ENCODE measurements at places on chromosomes 1 and 21. TPM values are rescaled to one million over a fixed set of nuclear protein-coding genes. Genes with fewer than 3 reads are reported as not detected.

IL12RB2 gene
- polyA plus RNA-seq = not detected

CD1B gene
- polyA plus RNA-seq = not detected

SELL gene
- polyA plus RNA-seq = not detected

KIAA0040 gene
- polyA plus RNA-seq = 0.08 TPM

KCNK1 gene
- polyA plus RNA-seq = 4.2 TPM

PGBD5 gene
- polyA plus RNA-seq = 0.23 TPM

ENSA gene
- polyA plus RNA-seq = 51.1 TPM

ITGB2 gene
- polyA plus RNA-seq = 2.2 TPM

C1orf53 gene
- polyA plus RNA-seq = 39.8 TPM

UTP25 gene
- polyA plus RNA-seq = 9.5 TPM

SPATA1 gene
- polyA plus RNA-seq = 0.68 TPM

PLA2G2C gene
- not detected for polyA plus RNA-seq

- no peak for DNase-seq
- no peak overlapping the region for H3K27ac ChIP-seq
- peaks cover 4% of the 10 kb centered on the region for H3K4me1 ChIP-seq
- no peaks in the 10 kb centered on the region for H3K27me3 ChIP-seq
- H3K36me3 ChIP-seq = no peaks in the 10 kb centered on the region
- H3K4me3 ChIP-seq = no peak overlapping the region
Measured at GRCh38 chr1:43451701-43452532, 1.8 kb downstream of the HYI start.

GRCh38 chr1:206049293-206049692, 3.7 kb upstream of the RHEX start:
- H3K36me3 ChIP-seq = no peaks in the 10 kb centered on the region
- H3K27me3 ChIP-seq = peaks cover 27% of the 10 kb centered on the region
- no peak overlapping the region for H3K27ac ChIP-seq
- no peak for DNase-seq
- no peaks in the 10 kb centered on the region for H3K4me1 ChIP-seq

GRCh38 chr1:236351875-236352573, 42.1 kb upstream of the EDARADD start:
- no peaks in the 10 kb centered on the region for H3K36me3 ChIP-seq
- no peak overlapping the region for H3K4me3 ChIP-seq
- no peaks in the 10 kb centered on the region for H3K4me1 ChIP-seq
- H3K27ac ChIP-seq = no peak overlapping the region
- no peaks in the 10 kb centered on the region for H3K27me3 ChIP-seq

- no peak overlapping the region for H3K4me3 ChIP-seq
- no peaks in the 10 kb centered on the region for H3K36me3 ChIP-seq
- peaks cover 73% of the 10 kb centered on the region for H3K4me1 ChIP-seq
- peak overlapping the region; percentile 85 for H3K27ac ChIP-seq
Measured at GRCh38 chr21:28636752-28637691, 355.7 kb downstream of the LTN1 start.

- H3K4me1 ChIP-seq = peaks cover 34% of the 10 kb centered on the region
- no peaks in the 10 kb centered on the region for H3K27me3 ChIP-seq
- H3K36me3 ChIP-seq = peaks cover 3% of the 10 kb centered on the region
- H3K27ac ChIP-seq = peak overlapping the region; percentile 86
Measured at GRCh38 chr21:44962403-44962966, 22.7 kb downstream of the SLX9 start.

- H3K36me3 ChIP-seq = no peaks in the 10 kb centered on the region
- H3K27me3 ChIP-seq = peaks cover 10% of the 10 kb centered on the region
- H3K27ac ChIP-seq = no peak overlapping the region
- no peak for DNase-seq
- H3K4me3 ChIP-seq = no peak overlapping the region
Measured at GRCh38 chr1:226541231-226541630, 7.3 kb upstream of the STUM start.

DNA sequence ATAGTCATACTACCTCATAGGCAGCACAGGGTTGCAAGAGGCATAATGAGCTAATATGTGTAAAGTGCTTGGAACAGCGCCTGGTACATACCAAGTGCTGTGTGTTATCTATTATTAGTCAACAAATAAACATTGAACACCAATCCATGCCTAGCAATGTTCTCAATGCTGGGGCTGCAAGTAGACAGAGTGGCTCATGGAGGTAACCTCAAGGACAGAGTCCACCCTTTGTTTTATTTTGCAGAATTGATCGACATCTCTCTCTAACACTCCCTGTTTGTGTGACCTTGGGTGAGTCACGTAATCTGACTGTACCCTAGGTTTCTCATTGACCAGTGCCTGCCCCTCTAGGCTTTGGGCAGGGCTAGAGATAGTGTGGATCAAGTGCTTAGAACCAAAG, 164.0 kb upstream of the KLHDC7A start:
- no peaks in the 10 kb centered on the region for H3K4me1 ChIP-seq
- DNase-seq = no peak
- no peaks in the 10 kb centered on the region for H3K27me3 ChIP-seq
- no peak overlapping the region for H3K4me3 ChIP-seq

GRCh38 chr21:38228115-38228514, 28.7 kb upstream of the KCNJ15 start:
- H3K36me3 ChIP-seq = no peaks in the 10 kb centered on the region
- no peaks in the 10 kb centered on the region for H3K27me3 ChIP-seq
- no peak overlapping the region for H3K27ac ChIP-seq
- no peaks in the 10 kb centered on the region for H3K4me1 ChIP-seq

- DNase-seq = peak; percentile 23
- H3K4me3 ChIP-seq = no peak overlapping the region
- H3K36me3 ChIP-seq = no peaks in the 10 kb centered on the region
Measured at GRCh38 chr1:156877433-156878170, 15.9 kb upstream of the PEAR1 start.

GRCh38 chr1:206663832-206664652, 20.7 kb upstream of the MAPKAPK2 start:
- H3K36me3 ChIP-seq = no peaks in the 10 kb centered on the region
- H3K4me3 ChIP-seq = peak overlapping the region; percentile 40
- peak; percentile 66 for DNase-seq
- no peaks in the 10 kb centered on the region for H3K27me3 ChIP-seq
- H3K27ac ChIP-seq = no peak overlapping the region
- no peaks in the 10 kb centered on the region for H3K4me1 ChIP-seq

GRCh38 chr1:16442265-16442664, 1.7 kb downstream of the NECAP2 start:
- H3K4me3 ChIP-seq = peak overlapping the region; percentile 100
- H3K27ac ChIP-seq = no peak overlapping the region
- H3K36me3 ChIP-seq = peaks cover 11% of the 10 kb centered on the region
- no peaks in the 10 kb centered on the region for H3K4me1 ChIP-seq

GRCh38 chr21:27024971-27025370, 58.1 kb upstream of the ADAMTS5 start:
- no peaks in the 10 kb centered on the region for H3K27me3 ChIP-seq
- no peaks in the 10 kb centered on the region for H3K36me3 ChIP-seq
- H3K4me1 ChIP-seq = peaks cover 51% of the 10 kb centered on the region
- peak; percentile 33 for DNase-seq

GRCh38 chr21:31688603-31689368, 29.3 kb downstream of the SOD1 start:
- no peak overlapping the region for H3K27ac ChIP-seq
- H3K27me3 ChIP-seq = no peaks in the 10 kb centered on the region
- peaks cover 79% of the 10 kb centered on the region for H3K36me3 ChIP-seq
- no peak overlapping the region for H3K4me3 ChIP-seq

GRCh38 chr21:45818904-45819285, 162.7 kb upstream of the COL6A1 start:
- H3K4me3 ChIP-seq = no peak overlapping the region
- no peaks in the 10 kb centered on the region for H3K36me3 ChIP-seq
- peaks cover 15% of the 10 kb centered on the region for H3K4me1 ChIP-seq
- DNase-seq = peak; percentile 84

DNA sequence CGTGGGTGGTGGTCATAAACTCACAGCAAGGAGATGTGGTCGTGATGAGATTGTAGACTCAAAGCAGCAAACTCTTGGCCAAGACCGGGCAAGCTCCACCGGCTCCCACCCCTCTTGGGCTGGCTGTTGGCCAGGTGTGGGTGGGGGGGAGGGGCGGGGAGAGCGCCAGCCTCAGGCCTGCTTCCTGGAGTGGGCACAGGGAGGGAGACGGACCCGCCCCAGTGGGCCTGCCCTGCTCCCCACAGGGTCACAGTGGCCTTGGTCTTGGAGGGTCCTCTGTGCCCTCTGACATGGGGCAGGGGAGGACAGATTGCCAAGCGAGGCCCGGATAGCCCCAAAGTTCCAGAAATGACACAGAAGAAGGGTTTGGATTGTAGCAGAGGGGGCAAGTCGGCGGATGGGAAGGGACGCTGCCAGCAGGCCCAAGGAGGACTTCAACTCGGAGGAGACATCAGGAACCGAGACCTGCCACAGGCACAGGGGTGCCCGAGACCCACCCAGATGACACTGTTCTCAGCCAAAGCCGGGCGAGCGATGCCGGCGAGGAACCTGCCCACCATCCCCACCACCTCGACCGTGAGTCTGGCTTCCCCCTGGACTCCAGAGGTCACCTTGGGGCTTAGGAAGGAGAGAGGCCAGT, 85.4 kb upstream of the ACTRT2 start:
- no peak overlapping the region for H3K4me3 ChIP-seq
- H3K27me3 ChIP-seq = no peaks in the 10 kb centered on the region
- no peaks in the 10 kb centered on the region for H3K36me3 ChIP-seq
- no peak for DNase-seq
- H3K27ac ChIP-seq = no peak overlapping the region
- H3K4me1 ChIP-seq = no peaks in the 10 kb centered on the region

- H3K27ac ChIP-seq = no peak overlapping the region
- H3K36me3 ChIP-seq = no peaks in the 10 kb centered on the region
- no peaks in the 10 kb centered on the region for H3K4me1 ChIP-seq
Measured at GRCh38 chr1:107912656-107913055, 52.3 kb downstream of the VAV3 start.

DNA sequence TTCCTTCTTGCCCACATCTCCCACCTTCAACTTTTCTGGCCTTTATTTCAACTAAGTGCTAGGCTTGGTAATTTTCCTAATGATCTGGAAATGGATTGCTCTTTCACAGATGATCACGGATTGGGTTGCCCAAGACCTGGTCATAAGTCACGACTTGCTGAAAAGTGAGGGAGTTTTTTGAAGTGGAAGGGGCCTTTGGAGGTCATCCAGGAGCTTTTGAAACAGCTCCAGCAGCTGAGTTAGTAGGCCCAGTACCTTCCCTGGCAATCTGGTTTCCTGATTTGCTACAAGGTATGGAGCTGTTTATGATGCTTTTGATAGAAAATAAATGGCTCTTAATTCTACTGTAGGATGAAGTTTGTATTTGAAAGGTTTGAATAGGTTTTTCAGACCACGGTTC, 20.4 kb downstream of the GREM2 start:
- peaks cover 38% of the 10 kb centered on the region for H3K36me3 ChIP-seq
- H3K27ac ChIP-seq = no peak overlapping the region
- H3K4me3 ChIP-seq = no peak overlapping the region
- H3K27me3 ChIP-seq = no peaks in the 10 kb centered on the region
- peaks cover 11% of the 10 kb centered on the region for H3K4me1 ChIP-seq

GRCh38 chr1:45304311-45305081, 22.2 kb upstream of the HPDL start:
- peak overlapping the region; percentile 84 for H3K27ac ChIP-seq
- H3K4me1 ChIP-seq = peaks cover 21% of the 10 kb centered on the region
- H3K4me3 ChIP-seq = peak overlapping the region; percentile 79
- no peaks in the 10 kb centered on the region for H3K27me3 ChIP-seq
- H3K36me3 ChIP-seq = no peaks in the 10 kb centered on the region

DNA sequence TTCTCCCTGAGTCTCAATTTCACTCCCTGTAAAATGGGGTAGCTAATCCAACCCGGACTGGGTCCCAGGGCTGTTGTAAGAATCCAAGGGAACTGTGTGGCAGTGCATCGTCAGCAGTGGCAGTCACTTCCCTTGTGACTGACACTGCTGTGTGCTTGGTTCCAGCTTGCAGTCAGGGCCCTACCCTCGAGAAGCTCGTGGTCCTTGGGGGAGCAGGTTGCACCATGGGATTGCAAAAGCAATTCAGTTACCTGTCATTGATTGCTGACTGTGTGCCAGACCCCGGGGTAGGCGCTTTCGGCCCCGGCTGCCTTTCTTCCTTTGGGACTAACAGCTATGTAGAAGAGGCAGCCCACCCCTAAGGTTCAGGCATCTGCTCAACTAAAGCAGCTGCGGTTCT, 2.9 kb downstream of the PTPRF start:
- no peak overlapping the region for H3K4me3 ChIP-seq
- no peaks in the 10 kb centered on the region for H3K27me3 ChIP-seq
- H3K4me1 ChIP-seq = peaks cover 4% of the 10 kb centered on the region
- no peaks in the 10 kb centered on the region for H3K36me3 ChIP-seq
- no peak for DNase-seq

DNA sequence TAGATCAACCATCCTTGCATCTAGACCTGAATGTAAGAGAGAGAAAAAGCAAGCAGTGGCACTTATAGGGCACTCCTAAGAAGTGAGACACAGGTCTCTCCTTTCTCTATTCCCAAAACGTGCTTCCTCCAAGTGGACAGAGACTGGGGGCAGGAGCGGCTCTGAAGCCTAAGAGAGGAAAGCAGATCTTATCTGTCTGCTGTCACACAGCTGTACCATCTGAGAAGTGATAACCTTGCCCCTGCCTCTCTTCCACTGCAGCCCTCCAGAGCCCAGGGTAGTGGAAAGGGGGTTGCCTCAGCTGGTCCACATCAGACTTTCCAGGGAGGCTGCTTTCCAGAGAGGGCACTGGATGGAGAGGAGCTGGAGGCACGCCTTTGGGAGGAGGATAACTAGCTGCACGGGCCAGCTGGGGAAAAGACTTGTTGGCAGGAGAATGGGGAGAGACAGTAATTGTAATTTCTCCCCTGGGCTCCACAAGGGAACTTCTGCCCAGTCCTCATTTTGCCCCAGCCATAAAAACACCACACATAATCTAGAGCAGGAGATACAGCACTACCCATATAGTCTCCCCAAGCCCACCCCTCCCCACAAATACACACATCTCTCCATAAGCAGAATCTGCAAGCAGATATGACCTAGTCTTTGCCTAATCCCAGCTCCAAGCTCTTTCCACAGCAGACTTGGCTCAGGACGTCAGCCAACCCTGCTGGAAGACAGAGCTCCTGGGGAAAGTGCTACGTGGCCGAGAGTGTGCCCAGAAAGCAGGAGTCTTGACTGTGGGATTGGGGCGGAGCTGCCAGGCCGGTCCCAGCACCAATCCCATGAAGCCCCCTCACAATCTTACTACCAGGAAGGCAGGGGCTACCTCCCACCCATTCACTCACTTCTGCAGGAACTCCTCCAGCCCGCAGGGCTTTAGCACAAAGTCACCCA, 31.2 kb downstream of the PIK3C2B start:
- no peak overlapping the region for H3K27ac ChIP-seq
- peaks cover 6% of the 10 kb centered on the region for H3K27me3 ChIP-seq
- DNase-seq = peak; percentile 52
- H3K4me3 ChIP-seq = no peak overlapping the region
- no peaks in the 10 kb centered on the region for H3K36me3 ChIP-seq

- H3K27me3 ChIP-seq = no peaks in the 10 kb centered on the region
- DNase-seq = no peak
- H3K4me1 ChIP-seq = no peaks in the 10 kb centered on the region
- no peak overlapping the region for H3K27ac ChIP-seq
- H3K36me3 ChIP-seq = no peaks in the 10 kb centered on the region
Measured at GRCh38 chr1:212689758-212690529, 9.7 kb downstream of the BATF3 start.

GRCh38 chr1:19577561-19577960, 66.5 kb upstream of the NBL1 start:
- peaks cover 11% of the 10 kb centered on the region for H3K4me1 ChIP-seq
- no peaks in the 10 kb centered on the region for H3K27me3 ChIP-seq
- H3K36me3 ChIP-seq = no peaks in the 10 kb centered on the region
- H3K27ac ChIP-seq = 0 out of 2 replicates have a peak overlapping the region, but pooled peaks have one; percentile 38
- DNase-seq = no peak
- H3K4me3 ChIP-seq = no peak overlapping the region
